ENCODE measurements at places on chromosomes 5 and 9.
A peak's percentile ranks its signal among the peaks of the same experiment; 100 is the strongest.

- DNase-seq = no peak
- H3K36me3 ChIP-seq = no peaks in the 10 kb centered on the region
- H3K4me3 ChIP-seq = no peak overlapping the region
- no peaks in the 10 kb centered on the region for H3K4me1 ChIP-seq
These were observed 1096.3 kb upstream of the DMAC1 start for GRCh38 chr9:8895861-8896224.

- peak overlapping the region; percentile 90 for H3K27ac ChIP-seq
- peak; percentile 62 for DNase-seq
- peaks cover 42% of the 10 kb centered on the region for H3K4me1 ChIP-seq
- H3K4me3 ChIP-seq = peak overlapping the region; percentile 92
- H3K36me3 ChIP-seq = no peaks in the 10 kb centered on the region
- no peaks in the 10 kb centered on the region for H3K27me3 ChIP-seq
These were observed 15.2 kb downstream of the GBGT1 start for GRCh38 chr9:133148199-133149129.

GRCh38 chr5:158492841-158493242, 606.9 kb downstream of the EBF1 start:
- H3K4me3 ChIP-seq = no peak overlapping the region
- no peaks in the 10 kb centered on the region for H3K4me1 ChIP-seq
- peaks cover 1% of the 10 kb centered on the region for H3K27me3 ChIP-seq
- DNase-seq = no peak
- no peaks in the 10 kb centered on the region for H3K36me3 ChIP-seq
- no peak overlapping the region for H3K27ac ChIP-seq

DNA sequence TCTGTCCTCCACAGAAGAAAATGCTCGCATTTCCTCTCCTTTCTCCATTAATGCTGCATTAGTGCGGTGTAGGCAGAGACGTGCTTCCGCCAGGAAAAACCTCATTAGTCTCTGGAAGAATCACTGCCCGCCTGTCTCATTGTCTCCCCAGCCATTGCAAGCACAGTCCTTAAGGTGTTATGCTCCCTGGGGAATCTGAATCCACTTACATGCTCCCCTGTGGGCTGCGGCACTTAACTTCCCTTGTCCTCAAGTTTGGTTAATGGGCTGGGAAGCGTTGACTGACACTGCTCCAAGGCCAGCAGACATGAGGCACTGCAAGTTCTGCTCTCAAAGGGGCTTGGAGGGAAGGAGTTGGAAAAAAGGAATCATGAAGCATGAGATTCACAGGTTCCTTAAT, 41.6 kb downstream of the TARS1 start:
- H3K4me1 ChIP-seq = no peaks in the 10 kb centered on the region
- no peak for DNase-seq
- no peak overlapping the region for H3K27ac ChIP-seq
- H3K4me3 ChIP-seq = no peak overlapping the region
- no peaks in the 10 kb centered on the region for H3K27me3 ChIP-seq
- H3K36me3 ChIP-seq = peaks cover 24% of the 10 kb centered on the region

Data from activated naive CD8-positive, alpha-beta T cell treated with anti-CD3 and anti-CD28 coated beads, Interleukin-2, amount 50 U/mL, for 24 hours (primary cell).